ENCODE measurements at places on chromosomes 5 and 9. TPM values are rescaled to one million over a fixed set of nuclear protein-coding genes. Genes with fewer than 3 reads are reported as not detected.

DNA sequence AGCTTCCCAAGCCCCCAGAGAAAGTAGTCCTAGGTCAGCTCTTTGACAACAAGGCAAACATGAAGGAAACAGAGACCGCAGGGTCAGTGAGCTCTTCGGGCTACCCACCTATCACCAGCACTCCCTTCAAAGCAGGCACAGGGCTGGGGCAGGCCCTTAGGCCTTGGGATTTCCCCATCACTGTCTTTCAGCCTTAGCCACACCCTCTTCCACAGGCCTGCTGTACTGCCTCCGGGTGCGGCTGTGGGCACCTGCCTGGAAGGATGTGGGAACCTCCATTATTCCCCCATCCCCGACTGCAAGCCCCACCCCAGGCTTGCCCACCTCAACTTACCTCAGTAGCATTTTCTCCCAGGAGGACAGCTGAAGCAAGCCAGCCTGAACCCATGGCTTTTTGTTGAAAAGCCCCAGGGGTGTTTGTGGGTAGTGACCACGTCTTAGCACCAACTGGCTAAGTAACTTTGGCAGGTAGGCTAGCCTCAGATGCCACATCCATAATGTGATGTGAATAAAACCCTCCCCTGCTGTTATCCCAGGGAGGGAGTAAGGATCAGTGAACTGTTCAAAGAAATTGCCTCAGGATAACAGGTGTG, 100.2 kb downstream of the PIK3R1 start:
- DNase-seq, result no peak

DNA sequence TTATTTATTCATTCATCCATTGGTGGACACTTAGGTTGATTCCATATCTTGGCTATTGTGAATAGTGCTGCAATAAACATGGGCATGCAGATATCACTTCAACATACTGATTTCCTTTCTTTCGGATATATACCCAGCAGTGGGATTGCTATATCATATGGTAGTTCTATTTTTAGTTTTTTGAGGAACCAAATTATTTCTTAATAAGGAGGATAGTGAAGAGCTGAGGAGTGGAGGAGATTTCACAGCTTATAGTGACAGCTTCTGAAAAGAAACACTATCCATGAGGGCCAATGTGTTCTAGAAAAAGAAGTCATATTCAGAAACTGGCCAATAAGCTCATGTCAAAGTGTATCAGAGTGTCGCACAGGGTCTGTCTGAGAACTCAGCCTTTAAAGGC, 183.3 kb downstream of the SEC61B start:
- no peak for DNase-seq

GRCh38 chr5:56202483-56202882, 30.6 kb downstream of the ANKRD55 start:
- no peak for DNase-seq

- peak; percentile 47 for DNase-seq
Measured at GRCh38 chr9:91898451-91899218, 51.4 kb downstream of the ROR2 start.

- DNase-seq, result no peak
Measured at GRCh38 chr9:111180811-111181210, 142.5 kb upstream of the LPAR1 start.

DNA sequence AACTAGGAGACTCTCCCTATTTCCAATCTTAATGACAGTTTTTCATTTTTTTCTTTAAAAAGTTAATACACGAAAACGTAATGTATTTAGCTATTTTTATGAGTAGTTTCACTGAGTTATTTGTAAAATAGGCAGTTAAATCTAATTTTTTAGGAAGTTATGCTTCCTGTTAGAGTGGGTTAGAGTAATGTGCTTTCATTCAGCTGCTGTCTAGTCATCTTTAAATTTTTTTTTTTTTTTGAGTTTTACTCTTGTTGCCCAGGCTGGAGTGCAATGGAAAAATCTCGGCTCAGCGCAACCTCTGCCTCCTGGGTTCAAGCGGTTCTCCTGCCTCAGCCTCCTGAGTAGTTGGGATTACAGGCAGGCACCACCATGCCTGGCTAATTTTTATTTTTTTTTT, 34.0 kb downstream of the CDC42SE2 start:
- DNase-seq, result no peak

- DNase-seq, result no peak
Measured at GRCh38 chr9:36189976-36190375, 745 bp upstream of the CLTA start.

- no peak for DNase-seq
Measured at GRCh38 chr5:171295299-171295698, 13.7 kb upstream of the TLX3 start.

- no peak for DNase-seq
Measured at GRCh38 chr9:127598839-127599549, 13.1 kb upstream of the STXBP1 start.

- no peak for DNase-seq
Measured at GRCh38 chr5:37789991-37790390, 49.9 kb downstream of the GDNF start.

- DNase-seq, result no peak
Measured at GRCh38 chr9:133627341-133627740, 8.8 kb upstream of the DBH start.

- DNase-seq, result no peak
Measured at GRCh38 chr9:13807118-13807517, 506.8 kb downstream of the NFIB start.

GRCh38 chr5:181242031-181242451, 1.7 kb downstream of the RACK1 start:
- no peak for DNase-seq

DNA sequence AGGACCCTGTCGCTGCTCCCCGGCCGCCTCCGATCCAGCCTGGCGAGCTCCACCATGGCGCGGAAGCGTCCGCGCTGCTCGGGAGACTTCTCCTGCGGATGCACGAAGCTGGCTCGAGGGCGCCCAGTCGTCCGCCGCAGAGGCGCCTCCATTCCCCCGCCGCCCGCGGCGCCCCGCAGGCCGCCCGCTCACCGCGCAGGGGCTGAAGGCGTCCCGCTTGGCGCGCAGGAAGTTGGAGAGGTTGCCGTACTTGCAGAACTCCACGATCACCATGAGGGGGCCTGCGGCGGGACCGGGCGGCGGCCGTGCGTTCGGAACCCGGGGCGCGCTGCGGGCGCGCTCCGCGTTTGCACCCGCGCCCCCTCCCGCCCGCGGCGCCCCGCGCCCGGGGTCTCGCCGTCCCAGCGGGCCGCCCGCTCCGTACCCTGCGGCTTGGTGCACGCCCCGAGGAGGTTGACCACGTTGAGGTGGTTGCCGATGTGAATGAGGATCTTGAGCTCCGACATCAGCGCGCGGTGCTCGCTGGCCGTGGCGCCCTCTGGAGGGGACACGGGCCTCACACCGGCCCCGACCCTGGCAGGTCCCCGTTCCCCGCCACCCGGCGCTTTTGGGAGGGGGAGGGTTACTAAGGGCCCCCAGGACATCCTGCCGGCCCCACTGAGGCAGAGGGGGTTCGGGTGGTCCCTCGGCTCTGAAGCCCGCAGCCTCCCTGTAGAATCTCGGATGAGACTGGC, 27.7 kb upstream of the SCGB3A1 start:
- DNase-seq, result no peak

GRCh38 chr9:135503371-135504261, 3.1 kb downstream of the MRPS2 start:
- DNase-seq, result no peak

DNA sequence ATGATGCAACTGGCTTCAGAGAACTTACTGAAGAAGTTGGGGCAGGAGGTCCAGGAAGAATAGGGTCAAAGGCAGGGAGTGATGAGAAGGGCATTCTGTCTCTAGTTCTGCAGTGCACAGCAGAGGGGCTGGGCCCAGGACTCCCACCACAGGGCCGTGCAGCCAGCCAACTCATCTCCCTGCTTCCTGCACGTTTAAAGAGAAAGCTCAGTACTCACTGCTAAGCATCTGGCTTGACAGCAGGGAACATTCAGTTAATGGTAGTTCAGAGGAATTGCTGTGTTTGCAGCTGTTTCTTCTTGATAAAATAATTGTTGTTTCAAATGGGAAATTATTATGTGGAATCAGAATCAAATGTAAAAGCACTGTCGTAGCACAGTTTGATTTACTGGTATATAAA, 25.6 kb upstream of the SCAMP1 start:
- DNase-seq, result no peak

- DNase-seq, result no peak
Measured at GRCh38 chr5:159819591-159820411, 96.5 kb upstream of the ADRA1B start.

GRCh38 chr5:65394087-65394486, 87.6 kb downstream of the ADAMTS6 start:
- peak; percentile 70 for DNase-seq

DNA sequence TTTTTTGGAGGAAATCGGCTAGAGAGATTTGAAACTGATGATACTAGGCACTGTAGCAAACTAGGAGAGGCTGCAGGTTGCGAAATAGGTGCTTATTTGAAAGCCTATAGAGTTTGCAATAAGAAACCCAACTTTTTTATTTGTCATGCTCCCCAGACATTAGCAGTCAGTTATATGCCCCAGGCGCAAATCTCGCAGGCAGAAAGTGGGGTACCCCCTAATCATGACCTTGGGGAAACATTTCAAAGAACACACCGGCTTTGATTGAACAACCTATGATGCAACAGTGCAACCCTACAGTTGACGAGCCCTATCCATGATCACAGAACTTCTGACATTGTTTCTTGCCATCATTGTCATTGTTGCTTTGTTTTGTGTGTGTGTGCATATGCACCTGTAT, 510.5 kb downstream of the RAB3C start:
- no peak for DNase-seq

DNA sequence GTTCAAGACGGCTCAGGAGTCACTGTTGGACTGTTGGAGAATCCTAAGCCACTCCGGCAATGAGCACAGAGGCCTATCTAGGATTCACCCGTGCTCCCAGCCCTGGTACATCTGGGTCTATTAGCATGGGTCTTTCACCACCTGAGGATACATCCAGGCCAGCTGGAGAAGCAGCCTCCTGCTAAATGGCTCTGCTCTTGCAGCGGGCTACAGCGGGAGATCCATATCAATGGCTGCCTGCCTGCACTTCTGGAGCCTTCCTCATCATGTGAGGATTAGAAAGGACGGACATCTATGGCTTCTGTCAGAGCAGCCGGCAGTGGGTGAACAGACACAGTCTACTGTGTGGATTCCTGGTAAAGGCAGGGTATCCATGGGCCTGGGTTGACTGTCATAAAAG, 357.4 kb downstream of the MLLT3 start:
- no peak for DNase-seq

GRCh38 chr5:151086192-151086869, 5.5 kb upstream of the TNIP1 start:
- DNase-seq, result no peak

- DNase-seq, result no peak
Measured at GRCh38 chr5:25439025-25439424, 794.2 kb upstream of the CDH10 start.

- no peak for DNase-seq
Measured at GRCh38 chr5:109701252-109701651, 11.5 kb downstream of the MAN2A1 start.

DNA sequence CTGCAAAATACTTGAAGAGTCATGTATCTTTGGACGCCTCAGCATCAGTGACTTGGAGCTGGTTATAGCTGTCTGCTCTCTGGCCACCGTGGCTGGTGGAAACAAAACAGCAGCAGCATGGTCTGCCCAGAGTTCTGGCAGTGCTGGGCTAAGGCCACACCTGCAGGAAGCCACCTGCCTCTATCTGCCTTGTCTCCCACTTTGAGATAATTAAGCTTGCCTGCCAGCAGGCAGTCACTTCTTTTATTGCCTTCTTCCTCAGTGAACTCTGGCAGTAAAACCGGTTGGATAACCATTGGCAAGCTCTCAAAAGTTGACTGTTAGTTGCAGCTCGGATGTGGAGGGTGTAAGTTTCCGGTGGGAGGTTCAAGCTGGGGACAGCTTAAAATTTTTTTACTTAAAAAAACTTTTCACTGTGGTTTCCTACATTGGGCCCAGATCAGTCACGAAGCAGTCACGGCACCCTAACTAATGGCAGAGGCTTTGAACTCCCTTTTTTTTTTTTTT, 4.9 kb downstream of the SMIM3 start:
- no peak for DNase-seq

DNA sequence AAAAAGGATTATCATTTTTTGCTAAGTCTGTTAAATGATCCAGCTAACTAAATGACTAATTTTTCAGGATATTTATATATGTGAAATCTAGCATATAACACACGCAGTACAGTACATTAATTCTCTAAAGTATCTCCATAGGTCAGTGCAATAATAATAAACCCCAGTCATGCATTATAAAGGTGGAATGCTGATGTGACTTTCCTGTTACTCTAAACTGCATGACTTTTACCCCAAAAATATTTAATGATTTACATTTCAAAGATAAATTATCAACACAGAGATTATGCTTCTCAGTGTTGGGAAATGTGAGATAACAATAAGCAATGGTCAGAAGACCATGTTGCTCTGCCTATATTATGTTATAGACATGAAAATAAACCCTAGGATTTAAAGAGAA, 34.1 kb upstream of the PAM start:
- no peak for DNase-seq

- DNase-seq, result no peak
Measured at GRCh38 chr5:109080896-109081295, 328.9 kb downstream of the PJA2 start.

DNA sequence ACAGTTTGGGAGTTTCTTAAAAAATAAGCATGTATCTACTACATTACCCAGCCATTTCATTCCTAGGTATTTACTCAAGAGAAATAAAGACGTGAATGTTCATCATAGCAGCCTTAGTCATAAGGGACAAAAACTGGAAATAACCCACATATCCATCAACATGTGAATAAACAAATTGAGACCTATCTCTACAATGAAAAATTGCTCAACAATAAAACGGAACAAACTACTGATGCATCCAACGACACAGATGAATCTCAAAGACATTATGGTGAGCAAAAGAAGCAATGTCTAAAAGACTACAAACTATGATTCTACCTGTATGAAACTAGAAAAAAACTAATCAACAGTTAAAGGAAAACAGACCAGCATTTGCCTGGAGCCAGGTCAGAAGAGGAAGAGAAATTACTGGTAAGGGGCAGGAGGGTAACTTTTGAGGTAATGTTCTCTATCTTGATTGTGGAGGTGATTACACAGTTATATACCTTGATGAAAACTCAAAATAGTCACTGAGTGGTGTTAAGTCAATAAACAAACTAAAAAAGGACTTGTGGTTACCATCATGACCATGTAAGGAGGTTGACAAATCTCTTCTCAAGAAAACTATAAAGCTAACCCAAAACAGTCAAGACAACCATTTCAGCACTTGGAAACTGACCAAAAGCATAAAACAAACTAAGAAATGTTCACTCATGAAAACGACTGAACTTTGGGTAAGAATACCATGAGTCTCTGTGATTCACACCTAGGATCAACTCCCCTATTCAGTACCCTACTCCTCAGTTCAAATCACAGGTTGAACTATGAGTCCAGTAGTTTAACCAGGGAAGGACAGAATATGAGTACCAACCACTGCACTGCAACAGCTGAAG, 10.4 kb downstream of the UIMC1 start:
- no peak for DNase-seq

Gene ST8SIA4
- 2.3 TPM for total RNA-seq

Gene LYRM7
- 3.8 TPM for total RNA-seq

Gene CBY3
- not detected for total RNA-seq

Gene FOXD4L4
- not detected for total RNA-seq

Gene CNTNAP3B
- total RNA-seq, result 4.9 TPM

Gene ANKRD34B
- total RNA-seq, result 1.5 TPM
